ENCODE measurements at places on chromosomes 1 and 21.

DNA sequence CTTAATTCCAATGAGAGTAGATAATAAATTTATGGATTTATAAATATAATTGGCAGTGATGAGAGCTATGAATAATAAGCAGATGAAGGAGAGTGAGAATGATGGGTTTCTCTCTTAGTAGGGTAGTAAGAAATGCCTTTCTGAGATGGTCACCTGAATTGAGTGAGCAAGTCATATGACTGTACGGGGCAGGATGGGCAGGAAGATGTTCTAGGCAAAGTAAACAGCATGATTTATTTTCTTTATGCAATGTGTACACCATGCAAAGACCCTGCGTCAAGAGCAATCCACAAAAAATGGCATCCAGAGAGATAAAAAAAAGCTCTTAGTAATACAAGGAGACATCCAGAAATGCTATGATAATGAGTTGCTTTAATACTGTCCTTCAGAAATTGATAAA is 409.9 kb downstream of the HLX start:
- no peak for DNase-seq

- no peak for DNase-seq
These were observed 273.2 kb downstream of the NPHP4 start for GRCh38 chr1:5718831-5719632.

DNA sequence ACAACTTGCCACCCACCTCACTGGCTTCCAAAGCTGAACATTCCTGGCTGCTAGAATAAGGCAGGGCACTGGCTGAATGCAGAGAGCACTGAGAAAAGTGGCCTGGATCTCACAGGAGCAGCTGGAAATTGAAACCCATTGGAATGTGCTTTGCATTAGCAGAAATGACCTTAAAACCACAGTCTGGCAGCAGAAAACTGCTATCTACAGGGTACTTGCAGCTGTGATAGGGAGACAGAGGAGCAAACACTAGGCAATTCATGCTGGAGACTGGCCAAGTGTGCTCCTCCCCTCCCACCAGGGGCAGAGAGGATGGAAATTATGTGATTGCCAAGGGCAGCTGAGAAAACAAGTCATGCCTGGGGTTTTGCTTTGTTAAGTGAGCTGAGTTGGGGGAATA is 47.2 kb downstream of the HSD3B1 start:
- DNase-seq, result no peak

DNA sequence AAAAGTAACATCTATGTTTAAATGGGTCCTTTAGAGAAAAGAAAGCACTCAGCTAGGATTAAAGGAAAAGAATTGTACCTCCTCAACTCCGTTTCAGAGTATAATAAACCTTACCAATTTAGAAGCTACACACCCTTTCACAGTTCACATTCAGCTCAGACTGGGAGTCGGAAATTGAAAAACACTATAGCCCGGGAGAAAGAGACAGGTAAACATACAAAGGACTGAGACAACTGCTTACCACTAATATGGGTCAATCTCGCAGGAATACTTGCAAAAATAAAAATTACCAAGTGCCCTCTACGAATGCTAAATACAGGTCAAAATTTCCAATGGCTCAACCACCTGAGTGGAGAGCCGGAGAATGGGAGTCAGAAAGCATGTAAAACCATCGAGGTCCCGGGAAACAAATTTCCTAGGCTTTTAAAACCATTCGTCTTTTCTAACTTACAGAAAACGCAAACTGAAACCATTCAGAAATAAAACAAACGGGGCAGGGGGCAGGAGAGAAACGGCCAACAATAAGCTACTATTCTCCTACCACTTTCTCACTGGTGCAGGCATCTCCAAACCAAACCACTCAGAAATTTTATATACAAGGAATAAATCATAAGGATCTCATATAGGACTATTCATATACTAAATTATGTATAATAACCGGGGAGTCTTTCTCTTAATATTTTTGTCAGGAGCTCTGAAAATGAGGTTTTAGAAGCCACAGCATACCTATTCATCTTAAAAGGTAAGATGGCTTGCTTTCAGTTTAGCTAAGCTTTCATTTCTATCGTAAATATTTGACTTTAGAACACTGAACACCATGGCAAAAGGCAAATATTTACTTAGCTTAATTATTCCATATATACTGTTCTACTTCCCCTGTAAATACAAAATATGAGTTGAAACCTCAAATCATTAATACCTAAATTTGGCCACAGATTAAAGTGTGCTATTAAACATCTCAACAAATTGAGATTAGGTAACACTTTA is 136.5 kb downstream of the RERE start:
- DNase-seq, result no peak

- DNase-seq, result no peak
These were observed 17.8 kb downstream of the WNT9A start for GRCh38 chr1:227929751-227930472.

DNA sequence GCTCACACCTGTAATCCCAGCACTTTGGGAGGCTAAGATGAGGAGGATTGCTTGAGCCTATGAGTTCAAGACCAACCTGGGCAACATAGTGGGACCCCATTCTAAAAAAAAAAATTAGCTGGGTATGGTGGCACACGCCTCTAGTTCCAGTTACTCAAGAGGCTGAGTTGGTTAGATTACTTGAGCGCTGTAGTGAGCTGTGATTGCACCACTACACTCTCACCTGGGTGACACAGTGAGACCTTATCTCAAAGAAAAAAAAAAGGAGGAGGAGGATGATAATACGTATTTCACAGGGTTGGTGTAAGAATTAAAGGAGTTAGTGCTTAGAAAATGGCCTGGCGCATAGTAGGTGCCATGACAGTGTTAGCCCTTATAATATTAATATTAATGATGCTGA is 144.1 kb downstream of the PLXNA2 start:
- no peak for DNase-seq

GRCh38 chr1:237228421-237228820 is 186.4 kb downstream of the RYR2 start:
- no peak for DNase-seq

DNA sequence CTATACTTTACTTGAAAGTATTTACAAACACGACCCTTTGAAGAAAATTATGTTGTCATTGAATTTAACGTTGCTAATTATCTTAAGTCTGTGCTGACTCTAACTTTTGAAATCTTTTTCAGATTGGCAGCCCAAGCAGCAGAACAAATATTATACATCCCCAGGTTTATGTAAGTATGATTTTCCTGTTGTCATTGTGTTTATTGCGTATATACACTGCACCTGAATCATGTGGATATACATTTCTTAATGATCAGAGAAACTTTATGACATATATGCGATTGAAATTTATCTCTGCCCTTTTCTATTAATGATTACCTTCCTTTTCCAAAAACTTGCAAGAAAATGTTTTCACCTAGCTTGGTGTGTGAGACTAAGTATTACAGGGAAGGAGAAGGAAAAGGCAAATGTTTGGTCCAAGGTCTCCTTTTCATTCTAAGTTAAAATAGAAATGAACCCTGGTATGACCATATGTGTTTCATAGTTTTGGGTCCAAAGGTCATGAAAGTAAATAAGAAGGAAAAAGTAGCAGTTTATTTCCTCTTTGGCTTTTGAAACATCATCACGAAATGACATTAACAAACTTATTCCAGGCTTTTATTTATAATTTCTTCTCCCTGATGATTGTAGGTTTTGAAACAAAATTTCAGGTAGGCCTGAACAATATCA is 116.8 kb downstream of the VPS13D start:
- no peak for DNase-seq

DNA sequence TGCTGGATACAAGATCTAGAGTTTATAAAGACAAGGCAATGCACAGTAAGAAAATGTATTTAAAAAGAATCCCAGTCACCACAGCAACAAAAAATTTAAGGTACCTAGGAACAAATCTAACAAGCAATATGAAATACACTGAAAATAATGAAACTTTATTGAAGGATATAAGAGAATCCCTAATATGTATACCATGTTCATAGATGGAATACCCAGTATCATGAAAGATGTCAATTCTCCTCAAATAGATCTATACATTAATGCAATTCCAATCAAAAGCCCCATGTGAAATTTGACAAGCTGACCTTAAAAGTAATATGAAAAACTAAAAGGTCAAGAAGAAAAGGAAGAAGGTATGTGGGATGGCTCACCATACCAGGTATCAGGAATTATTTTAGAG is 109.2 kb downstream of the COQ8A start:
- DNase-seq, result no peak

GRCh38 chr1:17565461-17566252 is 26.2 kb downstream of the ARHGEF10L start:
- DNase-seq, result no peak

DNA sequence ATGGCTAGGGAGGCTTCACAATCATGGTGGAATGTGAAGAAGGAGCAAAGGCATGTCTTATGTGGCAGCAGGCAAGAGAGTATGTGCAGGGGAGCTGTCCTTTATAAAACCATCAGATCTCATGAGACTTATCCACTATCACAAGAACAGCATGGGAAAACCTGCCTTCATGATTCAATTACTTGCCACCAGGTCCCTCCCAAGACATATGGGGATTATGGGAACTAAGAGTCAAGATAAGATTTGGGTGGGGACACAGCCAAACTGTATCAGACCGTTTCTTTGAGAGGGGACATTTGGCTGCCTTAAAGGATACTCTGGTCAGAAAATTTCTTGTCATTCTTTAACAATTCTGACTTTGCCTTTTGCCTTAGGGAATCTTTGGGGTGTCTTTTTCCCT is 3.2 kb upstream of the XPR1 start:
- no peak for DNase-seq

DNA sequence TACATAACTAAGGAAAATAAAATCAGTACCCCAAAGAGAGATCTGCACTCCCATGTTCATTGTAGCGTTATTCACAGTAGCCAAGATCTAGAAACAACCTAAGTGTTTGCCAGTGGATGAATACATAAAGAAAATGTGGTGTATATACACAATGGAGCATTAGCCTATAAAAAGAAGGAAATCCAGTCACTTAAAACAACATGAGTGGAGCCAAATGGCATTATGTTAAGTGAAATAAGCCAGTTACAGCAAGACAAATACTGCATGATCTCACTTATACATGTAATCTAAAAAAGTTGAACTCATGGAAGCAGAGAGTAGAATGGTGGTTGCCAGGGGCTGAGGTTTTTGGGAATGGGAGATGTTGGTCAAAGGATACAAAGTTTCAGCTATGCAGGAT is 508.3 kb upstream of the B3GALT2 start:
- DNase-seq, result no peak

DNA sequence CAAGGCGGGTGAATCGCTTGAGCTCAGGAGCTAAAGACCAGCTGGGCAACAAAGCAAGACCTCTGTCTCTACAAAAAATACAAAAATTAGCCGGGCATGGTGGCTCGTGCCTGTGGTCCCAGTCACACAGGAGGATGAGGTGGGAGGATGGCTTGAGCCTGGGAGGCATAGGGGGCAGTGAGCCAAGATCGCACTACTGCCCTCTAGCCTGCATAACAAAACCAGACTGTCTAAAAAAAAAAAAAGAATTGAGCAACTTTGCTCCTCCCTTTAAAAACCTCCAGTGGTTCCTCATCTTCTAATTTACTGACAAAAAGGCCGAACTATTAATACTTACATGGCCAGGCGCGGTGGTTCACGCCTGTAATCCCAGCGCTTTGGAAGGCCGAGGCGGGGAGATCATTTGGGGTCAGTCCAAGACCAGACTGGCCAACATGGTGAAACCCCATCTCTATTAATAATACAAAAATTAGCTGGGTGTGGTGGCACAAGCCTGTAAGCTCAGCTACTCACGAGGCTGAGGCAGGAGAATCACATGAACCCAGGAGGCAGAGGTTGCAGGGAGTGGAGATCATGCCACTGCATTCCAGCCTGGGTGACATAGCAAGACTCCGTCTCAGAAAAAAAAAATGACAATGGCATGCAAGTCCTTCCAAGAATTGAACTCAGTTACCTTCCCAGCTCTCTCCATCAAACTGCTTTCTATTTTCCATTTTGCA is 4.4 kb downstream of the ACBD3 start:
- DNase-seq, result no peak

GRCh38 chr1:240414237-240414636 is 197.7 kb downstream of the GREM2 start:
- DNase-seq, result no peak

DNA sequence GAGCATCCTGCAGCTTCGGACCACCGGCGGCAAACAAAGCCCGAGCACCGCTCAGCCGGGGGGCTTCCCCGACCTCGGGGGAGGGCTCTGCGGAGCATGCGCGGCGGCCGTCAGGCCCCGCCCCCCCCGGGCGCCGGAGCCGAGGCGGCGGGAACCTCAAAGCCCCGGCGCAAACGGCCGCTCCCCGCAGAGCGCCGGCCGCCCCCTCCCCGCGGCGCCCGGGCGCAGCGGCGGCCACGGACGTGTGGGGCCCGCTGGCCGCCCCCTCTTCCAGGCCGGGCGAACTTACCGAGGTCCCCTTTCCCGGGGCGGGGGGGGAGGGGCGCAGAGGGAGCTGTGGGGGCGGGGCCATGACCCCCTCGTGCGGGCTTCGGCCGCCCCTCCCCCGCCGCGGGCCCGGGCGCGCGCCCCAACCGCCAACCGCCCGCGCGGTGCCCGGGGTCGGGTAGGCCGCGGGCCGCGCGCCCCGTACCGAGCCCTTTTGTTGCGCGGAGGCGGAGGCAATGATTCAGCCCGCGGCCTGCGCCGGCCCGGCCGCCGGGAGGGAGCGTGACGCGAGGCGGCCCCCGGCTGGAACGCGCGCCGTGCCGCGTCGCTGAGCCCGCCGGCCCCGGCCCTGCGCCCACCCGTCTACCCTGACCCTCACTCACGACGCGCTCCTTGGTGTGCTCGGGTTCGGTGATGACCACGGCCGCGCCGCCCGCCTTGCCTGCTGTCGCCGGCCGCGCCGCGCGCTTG is 1.7 kb downstream of the RCC2 start:
- peak; percentile 82 for DNase-seq

DNA sequence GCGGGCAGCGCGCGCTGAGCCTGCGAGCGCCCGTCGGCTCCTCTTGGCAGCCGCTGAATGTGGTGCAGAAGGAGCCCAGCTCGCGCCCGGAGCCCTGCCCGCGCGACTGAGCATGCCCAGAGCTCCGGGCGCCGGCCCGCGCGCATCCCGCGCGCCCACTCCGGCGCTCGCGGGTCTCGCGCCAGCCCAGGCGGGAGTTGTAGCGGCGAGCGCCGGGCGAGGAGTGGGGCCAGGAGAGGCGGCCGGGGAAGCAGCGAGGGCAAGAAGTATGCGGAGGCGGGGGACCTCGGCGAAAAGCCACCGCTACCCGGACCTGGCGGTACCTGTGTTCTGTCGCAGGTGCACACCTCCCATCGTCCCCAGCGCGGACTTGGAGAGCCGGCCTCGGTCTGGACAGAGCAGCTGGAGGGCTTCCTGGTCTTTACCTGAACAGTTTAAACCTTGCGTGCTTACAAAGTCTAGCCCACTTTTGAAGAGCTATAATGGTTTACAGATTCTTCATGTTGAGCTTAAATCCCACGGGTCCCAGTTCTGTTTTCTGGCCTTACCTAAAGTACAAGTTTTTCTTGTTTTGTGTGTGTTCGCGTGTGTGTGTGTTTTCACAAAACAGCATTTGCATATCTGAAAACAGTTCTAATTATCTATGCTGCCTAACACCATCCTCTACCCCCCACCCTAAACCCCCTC is at the start of gene DDAH1:
DDAH1 (minus strand) TSS at position 61 of the 687 bp plus-strand sequence. CDS start 114 bp downstream, outside the sequence.
- DNase-seq, result peak; percentile 43

- no peak for DNase-seq
These were observed 164.4 kb downstream of the LIPI start for GRCh38 chr21:14046401-14046800.

GRCh38 chr1:6588893-6589520 is 9.2 kb downstream of the ZBTB48 start:
- no peak for DNase-seq
